Fibroblast of skin of left quadriceps (primary cell): ENCODE measurements at places on chromosomes 4 and X.
A peak's percentile ranks its signal among the peaks of the same experiment; 100 is the strongest.

- no peak for DNase-seq
Measured at GRCh38 chr4:35520059-35520458, 724.3 kb downstream of the ARAP2 start.

- no peak for DNase-seq
Measured at GRCh38 chr4:76009311-76009710, 2.0 kb upstream of the CXCL9 start.

GRCh38 chr4:7055111-7055989 lies 12.2 kb downstream of the TADA2B start:
- DNase-seq, result no peak

GRCh38 chr4:82900066-82900410 lies 497 bp upstream of the THAP9 start:
- no peak for DNase-seq

DNA sequence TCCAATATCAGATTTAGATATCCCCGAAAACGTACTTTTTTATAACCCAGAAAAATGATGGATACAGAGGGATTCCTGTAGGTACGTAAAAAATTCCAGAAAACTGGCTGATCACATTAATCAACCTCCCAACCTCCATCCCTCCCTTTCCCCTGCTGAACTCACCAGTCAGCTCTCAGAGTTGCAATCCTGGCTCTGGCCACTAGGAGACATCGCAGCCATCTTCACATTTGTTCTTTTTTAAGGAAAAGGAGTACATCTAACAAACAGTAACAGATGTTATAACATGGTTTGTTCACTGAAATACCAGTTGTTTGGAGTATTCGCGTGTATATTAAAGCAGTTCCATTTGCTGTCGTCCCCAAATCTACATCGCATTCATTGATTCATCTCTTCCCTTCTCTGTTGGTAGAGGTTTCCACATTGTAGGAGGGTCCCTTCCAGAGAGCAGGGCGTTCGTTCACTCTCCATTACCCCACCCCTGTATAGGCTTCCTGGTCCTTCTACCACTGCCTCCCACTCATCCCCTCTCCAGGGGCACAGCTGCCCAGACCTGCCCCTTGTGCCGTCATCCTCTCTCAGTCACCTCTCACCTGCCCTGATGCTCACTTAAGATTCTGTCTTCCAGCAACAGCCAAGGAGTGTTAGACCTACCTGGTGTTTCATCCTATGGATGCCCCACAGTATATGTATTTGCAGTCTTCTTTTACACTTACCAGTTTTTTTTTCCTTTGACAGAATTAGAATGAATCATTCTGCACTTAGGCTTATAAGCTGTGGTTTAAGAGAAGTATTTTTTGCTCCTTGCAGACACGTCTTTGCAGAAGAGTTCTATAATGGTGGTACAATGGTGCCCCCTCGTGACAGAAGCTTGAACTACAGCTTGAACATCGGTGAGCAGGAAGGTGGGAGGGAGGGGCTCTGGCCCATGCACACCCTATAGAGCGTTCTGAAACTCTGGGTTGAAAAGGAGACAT lies 36.8 kb upstream of the RAB40AL start:
- peak; percentile 44 for DNase-seq

- no peak for DNase-seq
Measured at GRCh38 chr4:54015423-54016030, 48.9 kb downstream of the CHIC2 start.

- no peak for DNase-seq
Measured at GRCh38 chr4:10153161-10153560, 36.6 kb upstream of the WDR1 start.

- DNase-seq, result no peak
Measured at GRCh38 chr4:174523025-174523693, 871 bp upstream of the HPGD start.

DNA sequence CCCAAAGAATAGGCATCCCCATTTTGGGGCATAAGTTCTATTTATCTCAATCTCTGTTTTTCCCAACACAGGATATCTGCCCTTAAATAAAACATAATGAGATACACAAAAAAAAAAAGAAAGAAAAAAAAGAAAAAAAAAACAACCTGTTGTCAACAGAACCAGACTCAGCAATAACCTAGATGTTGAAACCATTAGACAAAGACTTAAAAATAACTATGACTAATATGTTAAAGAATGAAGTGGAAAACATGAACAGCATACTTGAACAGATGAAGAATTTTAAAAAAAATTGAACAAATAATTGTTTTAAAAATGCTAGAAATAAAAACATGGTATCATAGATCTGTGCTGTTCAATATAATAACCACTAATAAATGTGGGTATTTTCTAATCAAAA lies 93.4 kb upstream of the RXFP1 start:
- DNase-seq, result no peak

DNA sequence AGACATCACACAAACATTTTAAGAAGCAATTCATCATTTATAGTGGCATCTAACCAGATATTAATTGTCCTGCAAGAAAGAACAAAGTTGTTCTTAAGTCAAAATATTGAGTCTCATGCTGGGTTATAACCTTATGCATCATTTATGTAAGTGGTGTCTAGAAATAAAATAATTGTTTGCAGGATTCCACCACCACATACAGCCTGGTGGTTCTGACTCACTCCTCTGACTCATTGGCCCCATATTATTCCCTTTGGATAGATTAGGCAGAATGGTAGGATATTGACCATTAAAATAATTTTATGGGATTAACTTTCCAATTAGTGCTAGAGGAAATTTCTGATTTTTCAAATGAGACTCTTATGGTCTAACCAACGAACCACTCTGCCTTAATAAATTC lies 384.5 kb downstream of the GRXCR1 start:
- DNase-seq, result peak; percentile 20

GRCh38 chr4:11182586-11183355 lies 245.9 kb downstream of the HS3ST1 start:
- DNase-seq, result peak; percentile 66

DNA sequence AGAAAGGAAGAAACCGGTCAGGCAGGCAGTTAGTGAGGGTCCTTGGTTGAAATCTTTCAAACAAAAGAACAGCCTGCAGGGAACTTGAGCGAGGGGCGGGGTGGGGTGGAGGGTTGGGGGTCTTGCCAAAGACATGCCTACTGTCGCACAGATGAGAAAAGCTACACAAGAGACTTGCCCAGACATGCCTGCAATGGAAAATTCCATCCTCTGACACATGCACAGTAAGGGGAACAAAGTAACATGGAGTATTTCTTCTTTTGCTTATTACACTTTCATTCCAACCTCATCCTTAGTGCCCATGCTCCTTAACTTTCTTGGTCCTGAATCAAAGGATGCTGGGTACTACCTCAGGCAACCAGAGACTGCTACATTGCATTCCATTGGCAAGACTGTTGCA lies 1491.2 kb downstream of the STIM2 start:
- DNase-seq, result no peak

- peak; percentile 32 for DNase-seq
Measured at GRCh38 chrX:11273544-11273943, 19.7 kb upstream of the AMELX start.

DNA sequence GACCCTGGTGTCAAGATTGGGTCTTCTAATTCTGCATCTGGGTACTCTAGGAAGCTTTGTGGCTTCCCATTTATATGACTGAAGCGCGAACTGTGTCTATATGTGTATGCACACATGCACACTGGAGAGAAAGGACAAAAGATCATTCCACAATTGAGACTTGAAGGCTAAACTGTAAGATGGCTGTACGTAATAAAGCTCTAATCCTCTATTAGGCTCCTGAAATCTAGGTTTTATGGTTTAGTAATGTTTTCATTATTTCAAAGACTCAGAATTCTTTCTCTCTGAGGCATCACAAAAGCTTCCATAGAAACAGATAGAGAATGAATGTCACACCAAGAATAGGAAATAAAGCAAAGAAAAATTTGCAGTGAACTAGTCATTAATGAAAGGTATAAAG lies 320.7 kb upstream of the FTHL17 start:
- DNase-seq, result no peak

DNA sequence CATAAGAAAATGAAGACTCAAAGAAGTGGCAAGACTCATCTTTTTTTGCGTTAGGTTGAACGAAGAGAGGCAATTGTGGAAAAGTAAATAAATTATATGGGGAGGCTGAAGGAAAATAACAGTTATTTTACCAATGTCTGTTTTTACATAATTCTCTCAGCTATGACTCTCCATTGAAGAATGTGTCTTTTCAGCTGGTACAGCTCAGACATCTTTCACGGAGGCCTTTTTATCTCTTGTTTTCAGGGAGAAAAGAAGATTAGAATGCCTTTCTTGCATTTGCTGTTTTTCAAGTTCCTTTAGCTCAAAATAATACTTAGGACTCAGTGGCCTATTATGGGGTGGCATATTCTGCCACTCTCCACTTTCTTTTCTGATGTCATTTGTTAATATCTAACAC lies 153.0 kb downstream of the ADAM29 start:
- DNase-seq, result no peak

DNA sequence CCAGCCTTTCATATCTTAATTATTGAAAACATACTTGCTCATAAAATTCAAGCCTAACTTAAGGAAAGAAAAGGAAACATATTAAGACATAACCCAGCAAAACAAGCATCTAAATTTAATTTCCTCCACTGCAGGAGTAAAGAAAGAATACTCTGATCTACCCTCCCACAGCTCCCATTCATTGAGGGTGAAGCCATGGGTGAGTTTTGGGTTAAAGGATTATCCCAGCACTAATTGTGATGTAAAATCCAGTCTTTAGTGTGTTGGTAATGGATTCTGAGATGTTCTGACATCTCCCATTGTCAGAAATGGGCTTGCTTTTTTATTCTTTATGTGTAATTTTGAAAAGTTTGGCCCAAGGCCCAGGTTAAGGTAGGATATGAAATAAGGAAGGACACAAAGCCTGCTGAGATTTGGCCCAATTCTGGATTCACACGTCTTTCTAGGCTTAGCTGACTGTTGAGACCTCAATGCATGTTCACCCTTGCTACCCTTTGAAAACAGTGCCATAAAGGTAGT lies 50.4 kb downstream of the SPARCL1 start:
- DNase-seq, result no peak

GRCh38 chrX:78838709-78839108 lies 91.2 kb downstream of the LPAR4 start:
- DNase-seq, result no peak

GRCh38 chrX:142680038-142680437 lies 345.7 kb upstream of the SPANXN4 start:
- no peak for DNase-seq

- no peak for DNase-seq
Measured at GRCh38 chrX:49071877-49072711, 1.7 kb downstream of the PRAF2 start.

DNA sequence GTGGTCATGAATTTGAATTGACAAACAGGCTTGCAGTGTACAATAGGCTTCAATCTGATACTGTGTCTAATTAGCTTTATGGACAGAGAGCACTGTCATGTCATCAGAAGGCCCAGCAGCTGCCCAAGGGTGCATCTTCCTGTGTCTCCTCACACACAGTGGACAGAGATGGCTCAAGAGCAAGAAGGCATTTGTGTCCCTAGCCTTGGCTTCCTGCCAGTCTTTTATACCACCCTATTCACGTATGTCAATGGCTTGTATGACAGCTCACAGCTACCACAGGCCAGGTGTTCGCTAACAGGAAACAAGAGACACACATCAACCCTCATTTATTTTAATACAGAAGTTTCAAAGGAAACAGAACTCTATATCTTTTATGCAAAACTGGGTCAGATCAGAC lies 874.0 kb upstream of the AGA start:
- DNase-seq, result no peak

DNA sequence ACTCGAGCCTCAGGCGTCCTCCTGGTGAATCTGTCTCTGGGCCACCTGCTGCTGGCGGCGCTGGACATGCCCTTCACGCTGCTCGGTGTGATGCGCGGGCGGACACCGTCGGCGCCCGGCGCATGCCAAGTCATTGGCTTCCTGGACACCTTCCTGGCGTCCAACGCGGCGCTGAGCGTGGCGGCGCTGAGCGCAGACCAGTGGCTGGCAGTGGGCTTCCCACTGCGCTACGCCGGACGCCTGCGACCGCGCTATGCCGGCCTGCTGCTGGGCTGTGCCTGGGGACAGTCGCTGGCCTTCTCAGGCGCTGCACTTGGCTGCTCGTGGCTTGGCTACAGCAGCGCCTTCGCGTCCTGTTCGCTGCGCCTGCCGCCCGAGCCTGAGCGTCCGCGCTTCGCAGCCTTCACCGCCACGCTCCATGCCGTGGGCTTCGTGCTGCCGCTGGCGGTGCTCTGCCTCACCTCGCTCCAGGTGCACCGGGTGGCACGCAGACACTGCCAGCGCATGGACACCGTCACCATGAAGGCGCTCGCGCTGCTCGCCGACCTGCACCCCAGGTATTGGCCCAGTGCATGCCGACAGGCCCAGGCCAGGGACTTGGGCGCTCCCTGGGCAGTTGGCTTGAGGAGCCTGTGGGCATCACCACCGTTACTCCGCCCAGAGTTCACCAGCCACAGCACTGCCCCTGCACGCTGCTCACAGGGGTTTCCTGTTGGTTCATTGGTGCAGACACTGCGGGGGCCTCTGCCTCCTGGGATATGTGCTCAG lies 1.1 kb downstream of the GPR78 start:
- DNase-seq, result no peak

- DNase-seq, result no peak
Measured at GRCh38 chr4:57877047-57877458, 766.9 kb upstream of the IGFBP7 start.

DNA sequence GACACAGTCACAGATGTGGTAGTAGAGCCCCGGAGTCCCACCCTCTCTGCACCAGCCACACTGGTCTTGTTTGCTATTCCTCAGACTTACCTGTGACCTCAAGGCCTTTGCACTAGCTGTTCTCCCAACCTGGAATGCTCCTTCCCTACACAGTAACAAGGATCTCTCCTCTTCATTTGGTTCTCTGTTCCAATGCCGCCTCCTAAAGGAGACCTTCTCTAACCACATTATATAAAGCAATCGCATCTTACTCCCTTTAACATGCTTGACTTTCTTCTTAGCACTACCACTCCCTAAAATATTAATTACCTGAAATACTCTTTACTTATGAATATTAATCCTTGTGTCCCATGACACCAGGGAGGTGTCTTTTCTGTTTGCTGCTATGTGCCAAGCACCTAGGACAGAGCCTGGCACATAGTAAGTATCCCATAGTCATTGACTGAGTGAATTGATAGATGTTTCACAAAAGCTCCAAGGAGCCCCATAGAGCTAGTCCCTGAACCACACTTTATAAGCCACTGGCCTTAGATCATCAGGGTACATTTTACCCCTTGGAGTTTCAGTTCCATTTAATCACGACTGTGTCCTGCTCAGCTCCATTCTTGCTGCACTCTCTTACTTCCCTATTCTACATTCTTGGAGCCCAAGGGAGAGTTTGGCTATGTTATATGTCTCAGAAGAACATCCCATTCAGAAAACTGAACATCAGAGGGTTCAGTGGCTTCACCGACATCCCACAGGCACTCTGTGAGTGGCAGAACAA lies 312.7 kb downstream of the RAB28 start:
- DNase-seq, result no peak

- peak; percentile 0 for DNase-seq
Measured at GRCh38 chrX:79169484-79169883, 25.0 kb downstream of the GPR174 start.
